Hematopoietic multipotent progenitor cell treated with erythropoietin and hydrocortisone succinate and interleukin-3 and kit ligand, for 17 days (in vitro differentiated cells): ENCODE measurements at places on chromosomes 7 and 10.

DNA sequence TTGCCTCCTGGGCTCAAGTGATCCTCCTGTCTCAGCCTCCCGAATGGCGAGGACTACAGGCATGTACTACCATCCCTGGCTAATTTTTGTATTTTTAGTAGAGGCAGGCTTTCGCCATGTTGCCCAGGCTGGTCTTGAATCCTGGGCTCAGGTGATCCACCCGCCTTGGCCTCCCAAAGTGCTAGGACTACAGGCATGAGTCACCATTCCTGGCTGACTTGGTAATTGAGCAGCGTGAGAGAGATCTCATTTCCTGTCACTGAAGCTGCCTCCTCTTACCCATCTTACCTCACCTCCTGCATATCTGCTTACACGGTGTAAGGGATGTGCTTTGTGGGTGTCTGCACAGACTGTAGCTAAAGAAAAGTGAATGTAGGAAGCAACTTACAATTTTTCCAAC, 9.7 kb downstream of the IFIT3 start:
- no peak for DNase-seq

- DNase-seq = no peak
Observed at GRCh38 chr10:114429581-114430335, 25.5 kb upstream of the AFAP1L2 start.

- no peak for DNase-seq
Observed at GRCh38 chr10:122307669-122308416, 36.7 kb downstream of the BTBD16 start.

GRCh38 chr7:39016609-39017008, 38.9 kb downstream of the POU6F2 start:
- DNase-seq = no peak

DNA sequence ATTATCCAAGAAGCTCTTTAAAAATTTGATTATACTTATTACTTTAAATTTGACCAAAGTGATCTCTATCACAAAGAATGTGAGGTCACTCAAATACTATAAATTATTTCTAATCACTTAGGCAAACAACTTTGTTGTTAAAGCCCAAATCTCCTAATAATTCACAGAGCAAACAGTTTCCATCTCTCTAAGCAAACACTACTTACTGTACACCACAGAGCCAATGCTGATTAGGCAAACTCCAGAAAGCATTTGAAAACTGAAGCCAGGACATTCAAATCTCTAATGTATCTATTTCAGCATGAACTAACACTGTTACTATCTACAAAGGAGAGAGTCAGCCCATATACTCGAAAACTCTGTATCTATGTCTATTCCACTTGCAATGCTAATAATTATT, 107.1 kb downstream of the RNF32 start:
- DNase-seq = no peak

- no peak for DNase-seq
Observed at GRCh38 chr7:80184693-80185092, 50.1 kb downstream of the GNAI1 start.

DNA sequence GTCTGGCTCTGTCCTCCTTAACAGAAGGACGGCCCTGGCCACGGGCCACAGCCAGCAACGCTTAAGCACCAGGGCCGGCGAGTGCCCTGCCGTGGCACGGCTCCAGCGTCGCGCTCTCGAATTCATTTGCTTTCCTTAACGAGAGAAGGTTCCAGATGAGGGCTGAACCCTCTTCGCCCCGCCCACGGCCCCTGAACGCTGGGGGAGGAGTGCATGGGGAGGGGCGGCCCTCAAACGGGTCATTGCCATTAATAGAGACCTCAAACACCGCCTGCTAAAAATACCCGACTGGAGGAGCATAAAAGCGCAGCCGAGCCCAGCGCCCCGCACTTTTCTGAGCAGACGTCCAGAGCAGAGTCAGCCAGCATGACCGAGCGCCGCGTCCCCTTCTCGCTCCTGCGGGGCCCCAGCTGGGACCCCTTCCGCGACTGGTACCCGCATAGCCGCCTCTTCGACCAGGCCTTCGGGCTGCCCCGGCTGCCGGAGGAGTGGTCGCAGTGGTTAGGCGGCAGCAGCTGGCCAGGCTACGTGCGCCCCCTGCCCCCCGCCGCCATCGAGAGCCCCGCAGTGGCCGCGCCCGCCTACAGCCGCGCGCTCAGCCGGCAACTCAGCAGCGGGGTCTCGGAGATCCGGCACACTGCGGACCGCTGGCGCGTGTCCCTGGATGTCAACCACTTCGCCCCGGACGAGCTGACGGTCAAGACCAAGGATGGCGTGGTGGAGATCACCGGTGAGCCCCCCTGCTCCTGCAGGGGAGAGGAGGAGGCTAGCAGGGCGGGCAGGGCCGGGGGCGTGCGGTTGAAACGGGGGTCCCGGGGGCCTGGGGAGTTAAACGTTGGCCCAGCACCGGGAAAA, at the start of gene HSPB1:
TSS of gene HSPB1 (plus strand) at position 327 of the 855 bp plus-strand sequence. CDS start at position 367, 40 bp downstream.
- peak; percentile 79 for DNase-seq

- no peak for DNase-seq
Observed at GRCh38 chr7:157807510-157807909, 470.7 kb downstream of the DNAJB6 start.

- DNase-seq = peak; percentile 41
Observed at GRCh38 chr7:151059367-151060112, at the start of gene SLC4A2. TSS of gene SLC4A2 (plus strand) at chr7:151059589. CDS start at chr7:151061988, 2,399 bp downstream.

DNA sequence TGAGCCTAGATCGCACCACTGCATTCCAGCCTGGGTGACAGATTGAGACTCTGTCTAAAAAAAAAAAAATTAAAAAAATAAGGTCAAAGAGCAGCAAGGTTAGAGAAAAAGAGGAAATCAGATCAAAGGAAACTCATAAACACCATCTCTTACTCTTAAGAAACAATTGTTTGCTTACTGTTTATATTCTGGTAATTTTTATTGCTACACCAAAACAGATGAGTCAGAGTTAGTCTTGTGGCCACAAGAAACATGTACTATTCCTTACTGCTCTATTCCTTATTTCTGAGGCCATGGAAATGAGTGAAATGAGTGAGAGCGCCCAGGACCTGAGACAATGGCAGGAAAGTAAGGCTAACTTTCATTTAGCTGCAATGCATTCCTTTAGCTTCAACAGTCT, 387.3 kb downstream of the HPSE2 start:
- DNase-seq = no peak

GRCh38 chr10:63603709-63604445, 82.7 kb downstream of the REEP3 start:
- no peak for DNase-seq

GRCh38 chr10:122647383-122647968, 52.2 kb downstream of the C10orf120 start:
- DNase-seq = no peak

- DNase-seq = no peak
Observed at GRCh38 chr10:102595897-102596296, 48.4 kb upstream of the TRIM8 start.

DNA sequence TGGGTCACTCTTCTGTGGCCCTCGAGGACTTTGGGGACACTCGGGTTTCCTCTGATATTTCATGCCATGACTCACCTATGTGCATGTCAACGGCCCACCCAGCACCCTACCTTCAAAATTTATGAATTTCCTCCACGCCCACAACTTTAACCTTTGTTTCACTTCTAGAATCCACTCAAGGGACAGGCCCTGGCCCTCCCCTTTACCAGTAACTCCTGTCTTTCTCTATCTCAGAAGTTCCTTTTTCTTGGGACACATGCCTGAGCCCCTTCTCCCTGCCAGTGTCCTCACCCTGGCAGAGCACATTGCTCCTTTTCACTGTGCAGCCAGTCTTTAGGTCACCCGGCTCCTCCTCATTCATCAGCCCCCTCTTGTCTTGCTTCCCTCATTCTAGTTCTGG, 282.5 kb upstream of the KLF6 start:
- DNase-seq = no peak

- DNase-seq = no peak
Observed at GRCh38 chr7:44106311-44107065, 2.3 kb downstream of the AEBP1 start.

DNA sequence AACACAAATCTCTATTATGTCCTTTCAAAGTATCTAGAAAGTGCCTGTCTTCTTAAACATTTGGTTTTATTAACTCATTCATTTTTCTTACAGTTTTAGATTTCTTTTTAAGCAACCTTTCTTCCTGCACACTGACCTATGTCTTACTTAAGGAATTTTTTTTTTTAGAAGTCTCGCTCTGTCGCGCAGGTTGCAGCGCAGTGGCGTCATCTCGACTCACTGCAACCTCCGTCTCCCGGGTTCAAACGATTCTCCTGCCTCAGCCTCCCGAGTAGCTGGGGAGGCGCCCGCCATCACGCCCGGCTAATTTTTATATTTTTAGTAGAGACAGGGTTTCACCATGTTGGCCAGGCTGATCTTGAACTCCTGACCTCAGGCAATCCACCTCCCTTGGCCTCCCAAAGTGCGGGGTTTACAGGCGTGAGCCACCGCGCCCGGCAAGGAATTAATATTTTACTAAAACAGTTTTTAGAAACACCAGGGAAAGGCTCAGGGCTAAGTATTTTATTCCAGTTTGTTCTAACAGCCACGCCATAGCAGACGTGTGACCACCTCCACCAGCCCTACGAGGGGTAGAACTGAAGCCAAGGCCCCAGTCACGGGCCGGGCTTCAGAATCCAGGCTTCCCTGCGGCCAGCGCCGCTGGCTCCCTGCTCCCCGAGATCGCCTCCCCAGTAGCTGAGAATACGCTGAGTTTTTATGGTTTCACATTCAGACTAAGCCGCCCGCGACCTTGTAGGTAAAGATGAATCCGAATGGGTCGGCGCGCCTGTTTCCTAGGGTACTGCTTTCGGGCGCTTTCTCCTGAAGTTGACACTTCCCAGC, 941 bp upstream of the LUC7L2 start:
- peak; percentile 54 for DNase-seq

DNA sequence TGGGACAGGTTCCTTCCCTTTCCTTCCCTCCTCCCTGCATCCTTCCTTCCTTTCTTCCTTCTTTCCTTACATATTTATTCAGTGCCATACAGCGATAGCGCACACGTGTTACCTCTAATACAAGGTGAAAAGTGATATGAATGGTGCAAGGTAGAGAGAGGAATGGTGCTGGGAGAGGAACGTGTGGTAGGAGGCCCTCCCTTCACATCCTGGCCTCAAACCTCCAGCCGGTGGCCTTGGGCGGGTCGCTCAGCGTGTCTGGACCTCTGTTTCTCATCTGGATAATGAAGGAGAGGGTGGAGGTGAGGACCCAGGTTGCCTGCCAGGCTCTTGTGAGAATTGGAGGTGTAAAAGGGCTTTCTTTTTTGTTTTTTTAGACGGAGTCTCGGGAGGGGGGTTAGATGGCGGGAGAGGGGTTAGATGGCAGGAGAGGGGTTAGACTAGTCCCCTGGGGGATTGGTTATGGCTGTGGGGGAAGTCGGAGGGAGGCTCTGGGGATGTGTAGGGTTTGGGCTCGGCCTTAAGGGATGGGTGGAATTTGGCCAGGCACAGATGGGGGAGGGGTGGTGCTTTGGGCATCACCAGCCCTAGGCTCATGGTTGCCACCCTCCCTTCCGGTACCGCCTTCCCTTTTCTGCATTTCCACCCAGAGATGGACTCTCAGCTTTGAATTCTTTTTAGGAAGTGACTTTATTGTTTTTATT, 14.9 kb downstream of the CHST3 start:
- no peak for DNase-seq

DNA sequence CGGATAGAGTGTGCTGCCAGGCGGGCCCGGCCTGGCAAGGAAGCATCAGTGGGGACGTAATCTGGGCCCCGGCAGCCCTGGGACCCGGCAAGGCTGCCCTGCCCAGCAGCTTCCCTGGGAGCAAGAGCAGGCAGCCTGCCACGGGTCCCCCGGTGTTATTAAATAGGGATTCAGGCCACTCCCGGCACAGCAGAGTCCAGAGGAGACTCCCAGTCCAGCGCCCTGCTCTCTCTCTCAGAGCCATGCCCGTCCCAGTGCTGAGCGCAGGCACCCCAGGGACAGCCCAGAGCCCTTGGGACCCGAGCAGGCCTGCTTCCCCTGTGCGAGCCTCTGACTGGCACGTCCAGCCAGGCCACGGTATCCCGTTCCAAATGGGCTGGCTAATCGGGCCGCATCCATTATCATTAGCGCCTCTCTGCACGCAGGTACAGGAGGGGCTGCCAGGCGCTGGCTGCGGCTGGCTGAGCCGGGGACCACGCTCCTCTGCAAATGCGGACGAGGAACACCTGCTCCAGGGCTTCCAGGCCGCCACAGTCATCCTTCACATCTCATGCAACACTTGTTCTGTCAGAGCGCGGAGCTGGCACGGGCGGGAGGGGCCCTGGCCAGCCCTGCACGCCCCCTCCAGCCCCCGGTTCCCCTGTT, 344.2 kb upstream of the MKI67 start:
- DNase-seq = no peak

- DNase-seq = no peak
Observed at GRCh38 chr7:103698064-103698463, 252.1 kb upstream of the SLC26A5 start.

DNA sequence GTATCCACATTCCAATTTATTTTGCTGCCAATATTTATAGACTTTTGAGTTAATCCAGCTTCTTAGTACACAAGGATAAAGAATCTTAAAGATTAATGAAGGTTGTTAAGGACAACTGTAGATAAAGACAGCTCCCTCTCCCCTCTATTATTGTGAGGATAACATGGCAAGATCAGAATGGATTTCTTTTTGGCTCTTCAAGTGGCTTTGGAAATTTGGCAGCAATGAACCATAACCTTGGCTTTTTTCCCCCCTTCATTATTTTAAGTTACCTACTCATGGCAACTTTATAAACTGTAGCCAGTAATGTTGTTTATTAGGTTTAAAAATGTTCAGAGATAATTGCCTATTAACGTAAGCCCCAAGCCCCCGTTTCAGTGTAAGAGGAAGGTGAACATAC, 131.1 kb upstream of the SLC26A5 start:
- DNase-seq = no peak

DNA sequence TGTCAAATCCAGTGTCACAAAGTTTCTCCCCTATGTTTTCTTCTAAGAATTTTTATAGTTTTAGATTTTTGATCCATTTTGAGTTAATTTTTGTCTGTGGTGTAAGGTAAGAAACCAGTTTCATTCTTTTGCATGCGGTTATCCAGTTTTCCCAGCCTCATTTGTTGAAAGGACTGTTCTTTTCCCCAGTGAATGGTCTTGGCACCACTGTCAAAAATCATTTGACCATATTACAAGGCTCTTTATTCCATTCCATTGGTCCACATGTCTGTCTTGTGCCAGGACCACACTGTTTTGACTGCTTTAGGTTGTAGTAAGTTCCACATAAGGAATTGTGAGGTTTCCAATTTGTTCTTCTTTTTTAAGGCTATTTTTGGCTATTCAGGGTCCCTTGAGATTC, 64.0 kb downstream of the INPP5A start:
- no peak for DNase-seq

GRCh38 chr10:63677001-63677400, 155.8 kb downstream of the REEP3 start:
- DNase-seq = no peak

GRCh38 chr7:141641876-141642275, 60.1 kb downstream of the DENND11 start:
- DNase-seq = no peak

- DNase-seq = no peak
Observed at GRCh38 chr10:70265032-70265689, 18.6 kb downstream of the NPFFR1 start.

GRCh38 chr7:108059526-108059925, 56.6 kb upstream of the LAMB1 start:
- DNase-seq = no peak

- no peak for DNase-seq
Observed at GRCh38 chr10:19412531-19412930, 363.9 kb downstream of the MALRD1 start.
